NCI-H2029 (cell line): ENCODE measurements at places on chromosomes 3 and 15.

- DNase-seq: no peak
Measured at GRCh38 chr3:184592371-184593219, 31.0 kb downstream of the EPHB3 start.

DNA sequence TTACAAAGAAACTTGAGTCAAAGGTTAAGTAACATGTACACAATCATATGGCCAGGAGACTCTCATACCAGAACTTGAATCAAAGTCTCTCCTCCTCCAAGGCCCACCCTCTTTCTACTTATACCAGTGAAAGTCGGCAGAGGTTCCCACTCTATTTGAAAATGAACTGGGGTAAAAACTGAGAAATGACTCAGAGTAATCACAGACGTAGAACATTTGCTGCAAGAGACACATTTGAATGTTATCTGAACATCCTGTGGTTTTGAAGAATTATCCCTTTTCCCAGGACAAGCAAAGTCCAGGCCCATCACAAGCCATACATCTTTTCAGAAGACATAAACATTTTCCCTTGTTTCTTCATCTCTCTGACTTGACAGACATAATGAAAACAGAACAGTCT lies 55.8 kb downstream of the SHOX2 start:
- DNase-seq: no peak

DNA sequence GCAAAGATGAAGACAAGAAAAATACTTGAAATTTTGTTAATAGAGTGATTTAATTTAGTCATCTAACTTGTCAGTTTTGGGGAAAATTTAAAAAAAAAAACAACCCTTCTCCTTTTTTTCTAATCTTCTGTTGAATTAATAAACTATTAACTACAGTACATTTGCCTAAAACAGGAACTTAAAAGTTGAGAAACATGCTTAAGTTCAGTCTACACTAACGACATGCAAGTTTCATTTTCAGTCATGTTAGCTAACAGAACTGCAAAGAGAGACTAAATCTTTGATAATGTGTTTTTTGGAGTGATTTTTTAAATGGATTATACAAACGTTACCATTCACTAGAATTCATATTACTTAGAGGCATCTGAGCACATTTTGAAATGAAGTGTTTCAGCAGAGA lies 71.9 kb upstream of the MBNL1 start:
- DNase-seq: no peak

- no peak for DNase-seq
Measured at GRCh38 chr15:72507402-72508092, 33.4 kb downstream of the ARIH1 start.

DNA sequence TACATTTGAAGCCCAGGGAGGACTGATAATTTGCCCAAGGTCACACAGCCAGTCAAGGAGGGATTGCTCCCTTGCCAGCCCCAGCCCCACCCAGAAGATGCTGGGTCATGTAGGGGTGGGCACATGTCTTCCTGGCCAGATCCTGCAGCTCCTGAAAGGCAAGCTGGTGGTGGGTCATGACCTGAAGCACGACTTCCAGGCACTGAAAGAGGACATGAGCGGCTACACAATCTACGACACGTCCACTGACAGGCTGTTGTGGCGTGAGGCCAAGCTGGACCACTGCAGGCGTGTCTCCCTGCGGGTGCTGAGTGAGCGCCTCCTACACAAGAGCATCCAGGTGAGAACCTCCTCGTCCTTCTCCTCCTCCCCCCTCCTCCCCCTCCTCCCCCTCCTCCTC lies 13.2 kb downstream of the ISG20 start:
- no peak for DNase-seq

DNA sequence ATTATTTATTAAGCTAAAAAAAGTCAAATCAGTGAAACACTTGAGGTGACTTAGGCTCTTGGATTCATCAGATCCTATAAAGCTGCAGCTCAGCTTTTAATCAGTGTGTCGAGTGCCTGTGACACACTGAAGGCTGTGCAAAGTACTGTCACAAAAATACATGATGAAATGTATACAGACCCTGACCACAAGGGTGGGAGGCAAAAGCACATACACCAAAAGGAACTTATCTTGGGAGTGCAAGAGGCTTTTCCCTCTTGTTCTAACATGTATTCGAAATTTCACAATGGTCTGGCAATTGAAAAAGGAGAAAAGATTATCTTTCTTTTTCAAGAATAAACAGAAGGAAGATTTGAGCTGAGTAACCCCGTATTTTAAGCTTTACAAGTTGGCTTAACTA lies 35.9 kb downstream of the VGLL4 start:
- no peak for DNase-seq

DNA sequence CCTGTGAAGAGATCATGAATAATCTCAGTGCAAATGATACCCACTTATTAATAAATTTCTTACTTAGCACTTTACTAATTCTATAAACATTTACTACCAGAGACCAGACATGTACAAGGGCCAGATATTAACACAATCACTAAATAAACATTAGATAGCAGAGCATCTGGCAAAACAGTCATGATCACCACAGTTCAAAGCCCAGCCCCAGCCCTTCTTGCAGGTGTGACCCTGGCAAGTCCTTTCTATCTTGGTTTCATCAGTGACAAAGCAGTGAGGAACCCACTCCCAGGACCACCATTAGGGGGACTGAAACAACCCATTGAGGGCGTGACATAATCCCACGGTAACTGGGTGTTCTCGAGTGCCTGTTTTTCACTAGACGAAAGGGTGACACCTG lies 11.6 kb downstream of the ZXDC start:
- DNase-seq: no peak

GRCh38 chr3:24650839-24651238 lies 156.2 kb upstream of the THRB start:
- DNase-seq: no peak

- no peak for DNase-seq
Measured at GRCh38 chr3:159892171-159892795, 96.4 kb upstream of the IL12A start.

- DNase-seq: no peak
Measured at GRCh38 chr3:9870978-9871377, 9.1 kb downstream of the CIDEC start.

DNA sequence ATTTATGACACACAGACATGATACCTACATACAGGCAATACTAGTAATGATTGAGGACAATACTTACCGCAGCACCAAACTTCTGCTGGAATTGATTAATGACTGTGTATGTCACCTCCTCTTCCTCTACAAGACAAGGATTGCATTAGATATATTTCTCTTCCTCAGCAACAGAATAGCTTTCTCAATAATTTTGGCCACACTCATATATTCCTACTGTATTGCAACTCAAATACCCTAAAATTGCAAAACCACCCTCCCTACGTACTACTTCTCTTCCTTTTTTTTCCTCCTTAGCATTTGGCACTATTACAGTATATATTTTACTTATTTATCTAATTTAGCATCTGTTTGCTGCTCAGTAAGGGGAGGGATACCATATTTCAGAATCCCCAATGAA lies 14.8 kb downstream of the EXD1 start:
- DNase-seq: no peak
